ENCODE measurements at places on chromosomes 4 and X. TPM values are rescaled to one million over a fixed set of nuclear protein-coding genes. Genes with fewer than 3 reads are reported as not detected.

DNA sequence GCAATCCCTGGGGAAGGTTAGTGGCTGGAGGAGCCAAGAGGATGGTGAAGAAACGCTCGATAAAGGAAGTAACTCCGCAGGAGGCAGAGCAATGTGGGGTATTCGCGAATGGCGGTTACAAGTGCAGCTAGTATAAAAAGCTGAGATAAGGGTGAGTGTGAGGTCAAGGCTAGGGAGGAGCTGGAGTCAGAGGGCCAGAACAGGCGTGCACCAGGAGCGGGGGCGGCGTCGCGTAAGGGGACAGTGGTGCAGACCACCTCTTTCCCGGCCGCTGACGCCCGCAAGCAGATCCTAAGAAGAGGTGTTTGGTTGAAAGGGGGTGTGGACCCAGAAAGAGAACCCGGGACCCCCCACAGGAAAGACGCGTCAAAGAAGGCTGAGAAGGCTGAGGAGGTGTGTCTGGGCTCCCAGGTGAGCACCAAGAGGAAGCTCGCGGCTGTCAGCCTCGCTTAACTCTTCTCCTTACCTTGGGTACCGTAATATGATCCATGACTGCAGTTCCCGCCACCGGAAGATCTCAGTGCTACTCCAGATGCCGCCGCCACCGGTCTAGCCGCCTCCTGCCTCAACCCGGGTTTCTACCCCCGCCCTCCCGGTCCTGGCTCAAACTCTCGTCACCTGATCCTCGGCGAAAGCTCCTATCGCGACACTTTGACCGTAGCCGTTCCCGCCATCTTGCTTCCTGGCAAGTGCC lies at the start of gene MTMR8:
Gene MTMR8 (minus strand): TSS at position 579 of the 694 bp plus-strand sequence. CDS start 89 bp downstream, at position 490.
- DNase-seq = no peak

The SERPINA7 gene
- total RNA-seq = not detected

The DCAF12L2 gene
- not detected for total RNA-seq

DNA sequence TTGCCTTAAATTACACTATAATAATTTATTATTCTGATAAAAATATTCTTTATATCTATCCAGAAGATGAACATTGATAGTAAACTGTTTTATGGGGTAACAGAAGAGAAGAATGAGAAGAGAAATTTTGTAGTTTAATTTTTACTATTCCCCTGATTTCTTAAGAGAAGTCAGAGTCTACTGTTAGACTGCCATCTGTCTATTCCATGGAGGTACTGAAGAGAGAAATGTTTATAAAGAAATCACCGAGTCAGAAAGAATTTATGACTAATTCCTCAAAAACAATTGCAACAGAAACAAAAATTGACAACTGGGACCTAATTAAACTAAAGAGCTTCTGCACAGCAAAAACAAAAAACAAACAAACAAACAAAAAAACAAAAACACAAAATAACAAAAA lies 149.9 kb downstream of the FGF16 start:
- DNase-seq = peak; percentile 56

The SLC10A6 gene
- total RNA-seq = 0.18 TPM

GRCh38 chr4:140854168-140854567 lies 98.0 kb upstream of the TBC1D9 start:
- no peak for DNase-seq

DNA sequence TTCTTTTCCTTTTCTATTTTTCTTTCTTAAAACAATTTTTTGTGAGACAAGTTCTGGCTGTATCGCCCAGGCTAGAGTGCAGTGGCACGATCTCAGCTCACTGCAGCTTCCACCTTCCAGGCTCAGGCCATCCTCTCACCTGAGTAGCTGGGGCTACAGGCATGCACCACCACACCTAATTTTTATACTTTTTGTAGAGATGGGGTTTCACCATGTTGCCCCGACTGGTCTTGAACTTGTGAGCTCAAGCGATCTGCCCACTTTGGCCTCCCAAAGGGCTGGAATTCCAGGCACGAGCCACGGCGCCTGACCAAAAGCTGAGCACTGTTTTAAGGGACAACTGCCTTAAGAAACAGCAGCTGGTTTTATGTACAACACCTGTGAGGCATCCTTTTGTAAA lies 9.3 kb upstream of the NAT8L start:
- no peak for DNase-seq

DNA sequence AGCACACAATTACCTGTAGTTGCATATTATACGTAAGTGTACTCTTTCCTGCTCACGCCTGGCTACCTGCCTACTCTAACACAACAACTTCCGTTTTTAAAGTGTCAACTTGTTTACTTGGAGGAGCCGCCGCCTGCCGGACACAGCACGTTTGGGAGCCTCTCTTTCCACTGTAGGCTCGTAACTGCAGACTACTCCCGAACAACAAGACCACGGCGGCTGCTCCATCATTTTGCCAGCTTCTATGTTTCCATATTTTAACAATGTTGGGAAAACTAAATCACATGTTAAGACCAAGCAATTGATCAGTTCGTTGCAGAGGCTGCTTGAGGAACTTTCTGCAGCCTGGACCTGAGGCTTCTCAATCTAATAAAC lies 841 bp downstream of the MTNR1A start:
- no peak for DNase-seq

DNA sequence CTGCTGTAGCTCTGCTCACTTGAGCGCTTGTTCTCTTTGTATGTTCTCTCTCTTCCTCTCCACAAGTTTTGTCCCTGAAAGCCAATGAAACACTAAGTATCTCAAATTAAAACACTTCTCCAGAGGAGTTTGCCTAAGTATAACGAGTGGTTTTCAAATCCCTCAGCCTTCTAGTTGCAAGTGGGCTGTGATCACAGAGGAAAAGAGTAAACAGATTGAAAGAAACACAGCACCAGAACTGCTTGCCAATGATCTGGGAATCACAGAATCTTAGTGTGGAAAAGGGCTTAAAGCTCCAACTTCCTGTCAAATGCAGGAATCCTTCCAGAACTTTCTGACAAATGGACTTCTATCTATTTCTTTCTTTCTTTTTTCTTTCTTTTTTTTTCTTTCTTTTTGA lies 4.8 kb upstream of the PRSS12 start:
- no peak for DNase-seq

DNA sequence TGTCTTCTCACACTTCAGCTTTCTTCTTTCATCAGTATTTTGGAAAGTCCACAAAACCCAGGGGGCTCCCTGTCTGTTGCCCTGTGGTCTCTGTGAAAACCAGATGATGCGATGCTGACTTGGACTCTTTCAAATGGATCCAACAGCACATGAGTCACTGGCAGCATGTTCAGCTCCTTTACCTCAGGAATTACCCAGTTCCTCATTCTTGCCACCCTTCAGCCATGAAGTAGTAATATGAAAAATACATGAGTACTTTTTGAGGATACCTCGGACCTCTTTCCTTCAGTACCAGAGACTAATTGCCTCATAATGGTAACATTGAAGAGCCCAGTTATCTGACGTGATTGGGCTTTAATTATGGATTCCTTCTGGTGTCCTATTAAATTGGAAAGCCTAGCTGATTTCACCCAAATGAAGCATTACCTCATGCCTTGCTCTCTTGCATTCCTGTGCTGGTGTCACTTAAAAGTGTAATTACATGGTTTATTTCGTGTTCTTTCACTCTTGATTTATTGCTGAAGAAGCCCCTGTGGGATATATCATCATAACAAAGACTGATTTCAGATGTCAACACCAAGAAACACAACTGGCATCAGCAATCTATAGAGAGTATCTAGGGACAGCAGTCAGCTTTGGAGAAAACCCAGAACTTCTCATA lies 63.4 kb downstream of the NFKB1 start:
- peak; percentile 73 for DNase-seq

GRCh38 chr4:173231916-173232315 lies 63.3 kb downstream of the GALNT7 start:
- peak; percentile 49 for DNase-seq

DNA sequence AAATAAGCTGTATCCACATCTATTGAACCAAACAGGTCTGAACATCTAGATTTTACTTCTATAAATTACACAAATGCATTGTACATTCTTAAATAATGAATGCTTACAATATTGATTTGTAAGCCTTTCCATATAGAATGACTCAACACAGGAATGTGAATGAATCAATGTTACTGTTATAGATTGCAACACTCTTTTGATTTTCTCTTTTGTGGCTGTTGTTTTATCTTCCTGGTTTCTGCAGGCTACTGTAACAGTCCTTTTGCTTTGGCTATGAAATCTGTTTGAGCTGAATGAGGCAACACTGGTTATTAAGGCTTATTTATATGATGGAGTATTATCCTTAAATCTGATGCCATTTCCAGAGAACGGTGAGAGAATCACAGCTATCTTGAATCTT lies 49.5 kb downstream of the GPR50 start:
- DNase-seq = no peak

DNA sequence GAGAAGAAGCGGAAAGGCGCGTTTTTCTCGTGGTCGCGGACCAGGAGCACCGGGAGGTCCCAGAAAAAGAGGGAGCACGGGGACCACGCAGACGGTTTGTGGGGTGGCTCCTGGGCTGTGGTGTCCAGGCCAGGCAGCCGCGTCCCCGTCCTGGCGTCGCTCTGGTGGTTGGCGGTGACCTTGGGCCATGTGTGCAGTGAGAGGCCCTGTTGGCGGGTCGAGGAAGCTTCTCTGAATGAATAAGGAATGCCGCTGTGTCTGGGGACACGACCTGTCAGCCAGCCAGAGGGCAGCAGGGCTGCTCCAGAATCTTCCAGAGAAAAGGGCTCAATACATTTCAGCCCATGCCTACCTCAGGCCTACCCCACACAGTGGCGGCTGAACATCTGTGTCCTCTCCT lies 24.3 kb upstream of the HGFAC start:
- no peak for DNase-seq

The F8A1 gene
- total RNA-seq = 7.1 TPM

DNA sequence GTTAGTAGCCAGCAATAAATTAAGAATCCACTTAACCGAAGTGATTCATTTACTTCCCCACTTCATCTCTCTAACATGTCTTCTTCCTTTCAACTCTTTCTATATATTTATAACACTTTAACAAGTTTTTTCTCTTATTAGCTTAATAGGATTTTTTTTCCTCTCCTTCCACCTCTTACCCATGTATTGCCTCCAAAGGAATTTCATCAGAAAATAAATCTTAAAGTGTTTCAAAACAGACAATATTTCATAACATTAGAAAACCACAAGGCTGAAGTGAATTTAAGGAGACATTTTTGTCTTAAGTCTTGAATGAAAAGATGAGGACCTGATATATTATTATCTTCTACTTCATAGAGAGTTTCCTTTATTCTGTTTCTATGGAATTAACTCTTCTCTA lies 101.5 kb downstream of the PDGFC start:
- peak; percentile 53 for DNase-seq

Data from fibroblast of the aortic adventitia (primary cell).